ENCODE measurements at places on chromosomes 16 and 17.

- DNase-seq, result no peak
These were observed 5.8 kb downstream of the PDK2 start for GRCh38 chr17:50100921-50101345.

DNA sequence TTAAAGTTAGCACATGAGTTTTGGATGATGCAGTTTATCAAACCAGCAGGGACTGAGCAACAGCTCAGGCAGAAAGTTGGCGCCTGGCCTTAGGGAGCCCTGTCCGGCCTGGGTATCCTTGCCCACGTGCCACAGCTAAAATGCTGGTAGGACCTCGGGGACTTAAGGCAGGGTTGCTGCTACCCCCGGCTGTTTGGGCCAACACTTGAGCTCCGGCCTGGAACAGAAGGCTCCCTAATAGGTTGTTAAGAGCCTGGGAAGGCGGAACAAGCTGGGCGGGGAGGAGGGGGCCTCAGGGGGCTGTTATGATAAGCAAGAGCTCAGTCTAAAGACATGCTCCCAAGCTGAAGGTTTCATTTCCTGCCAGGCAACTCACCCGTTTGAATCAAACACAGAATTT, 39.7 kb downstream of the CUEDC1 start:
- DNase-seq, result no peak

DNA sequence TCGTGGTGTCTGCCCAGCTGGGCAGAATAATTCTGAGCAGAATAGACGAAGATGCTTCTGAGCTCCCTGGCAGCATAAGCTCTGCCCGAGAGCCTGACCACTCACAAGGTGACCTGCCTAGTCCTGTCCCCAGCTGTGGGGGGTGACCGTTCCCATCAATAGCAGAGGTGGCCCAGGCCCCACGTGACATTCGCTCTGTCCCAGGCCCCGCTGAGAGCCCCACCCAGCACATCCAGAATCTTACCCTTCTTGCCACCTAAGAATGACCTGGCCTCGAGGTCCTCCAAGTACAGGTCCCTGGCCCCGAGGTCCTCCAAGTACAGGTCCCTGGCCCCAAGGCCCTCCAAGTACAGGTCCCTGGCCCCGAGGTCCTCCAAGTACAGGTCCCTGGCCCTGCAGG, 695 bp upstream of the TMEM204 start:
- no peak for DNase-seq

DNA sequence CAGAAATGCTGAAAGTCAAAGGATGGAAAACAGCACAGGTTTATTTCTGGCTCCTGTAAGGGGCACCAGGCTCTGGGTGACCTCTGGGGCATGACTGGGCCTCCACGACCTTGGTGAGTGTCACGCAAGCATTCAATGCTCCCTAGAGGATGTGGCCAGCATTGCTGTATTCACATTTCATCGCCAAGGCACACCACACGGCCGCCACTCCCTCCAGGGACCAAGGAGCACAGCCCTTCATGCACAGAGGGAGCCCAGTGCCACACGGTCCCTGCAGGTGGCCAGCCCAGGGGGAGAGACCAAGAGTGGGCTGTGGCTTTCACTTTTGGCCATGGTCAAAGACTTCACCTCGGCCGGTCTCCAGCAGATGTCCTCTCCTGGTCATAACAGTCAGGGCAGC, 137.4 kb upstream of the TNRC6C start:
- DNase-seq, result no peak

DNA sequence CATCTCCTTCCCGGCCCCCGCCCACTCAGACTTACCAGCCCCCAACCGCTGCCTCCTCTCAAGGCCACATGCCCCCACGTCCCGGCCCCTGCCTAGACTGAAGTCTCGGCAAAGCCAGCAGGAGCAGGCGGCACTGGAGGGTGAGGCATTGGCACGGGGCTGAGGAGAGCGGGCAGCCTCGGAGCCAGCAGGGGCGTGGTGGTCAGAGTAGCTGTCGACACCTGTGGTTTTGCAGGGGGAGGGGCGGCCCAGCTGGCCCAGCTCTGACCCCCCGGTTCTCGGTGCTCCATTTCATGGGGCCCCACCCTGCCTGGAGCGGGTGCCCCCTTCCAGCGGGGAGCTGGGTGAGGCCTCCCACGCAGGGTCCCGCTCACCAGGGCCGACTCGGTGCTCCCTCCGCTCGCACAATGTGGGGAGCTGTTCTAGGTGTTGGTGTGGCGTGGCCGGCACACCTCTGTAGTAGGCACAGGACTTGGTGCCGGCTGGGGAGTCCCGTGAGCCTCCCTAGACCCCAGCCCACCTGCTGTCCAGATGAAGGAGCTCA, 4.7 kb downstream of the CDH15 start:
- DNase-seq, result no peak

- DNase-seq, result no peak
These were observed 20.9 kb downstream of the HSD11B2 start for GRCh38 chr16:67451704-67452435.

DNA sequence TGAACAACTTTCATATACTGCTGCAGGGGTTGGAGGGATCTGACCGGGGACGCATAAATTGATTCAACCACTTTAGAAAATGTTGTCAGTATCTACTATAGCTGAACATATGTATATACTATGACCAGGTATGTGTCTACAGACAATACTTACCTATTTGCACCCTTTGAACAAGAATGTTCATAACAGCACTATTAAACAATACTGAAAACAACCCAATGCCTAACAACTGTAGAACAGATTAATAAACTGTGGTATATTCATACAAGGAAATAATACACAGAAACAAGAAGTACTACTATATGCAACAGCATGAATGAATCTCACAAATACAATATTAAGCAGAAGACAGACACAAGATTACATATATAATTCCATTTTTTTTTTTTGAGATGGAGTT, 10.5 kb downstream of the BRIP1 start:
- no peak for DNase-seq

DNA sequence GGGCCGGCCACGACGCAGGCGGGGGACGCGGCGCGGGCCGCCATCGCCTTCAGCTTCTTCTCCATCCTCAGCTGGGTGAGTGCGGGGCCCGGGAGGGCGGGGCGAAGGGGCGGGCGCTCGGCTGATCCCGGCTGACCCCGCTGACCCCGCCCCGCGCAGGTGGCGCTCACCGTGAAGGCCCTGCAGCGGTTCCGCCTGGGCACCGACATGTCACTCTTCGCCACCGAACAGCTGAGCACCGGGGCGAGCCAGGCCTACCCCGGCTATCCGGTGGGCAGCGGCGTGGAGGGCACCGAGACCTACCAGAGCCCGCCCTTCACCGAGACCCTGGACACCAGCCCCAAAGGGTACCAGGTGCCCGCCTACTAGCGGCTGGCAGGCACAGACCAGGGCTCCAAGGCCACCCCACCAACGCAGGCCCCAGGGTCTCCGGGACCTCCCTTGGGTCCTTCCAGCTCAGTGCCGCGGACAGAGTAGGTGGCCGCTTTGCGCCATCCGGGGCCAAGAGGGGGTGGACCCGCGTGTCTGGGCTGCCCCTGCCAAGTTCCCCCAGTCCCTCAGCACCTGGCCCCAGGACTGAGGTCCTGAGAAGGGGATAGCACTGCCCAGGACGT, 3.0 kb downstream of the SYNGR3 start:
- DNase-seq, result no peak

DNA sequence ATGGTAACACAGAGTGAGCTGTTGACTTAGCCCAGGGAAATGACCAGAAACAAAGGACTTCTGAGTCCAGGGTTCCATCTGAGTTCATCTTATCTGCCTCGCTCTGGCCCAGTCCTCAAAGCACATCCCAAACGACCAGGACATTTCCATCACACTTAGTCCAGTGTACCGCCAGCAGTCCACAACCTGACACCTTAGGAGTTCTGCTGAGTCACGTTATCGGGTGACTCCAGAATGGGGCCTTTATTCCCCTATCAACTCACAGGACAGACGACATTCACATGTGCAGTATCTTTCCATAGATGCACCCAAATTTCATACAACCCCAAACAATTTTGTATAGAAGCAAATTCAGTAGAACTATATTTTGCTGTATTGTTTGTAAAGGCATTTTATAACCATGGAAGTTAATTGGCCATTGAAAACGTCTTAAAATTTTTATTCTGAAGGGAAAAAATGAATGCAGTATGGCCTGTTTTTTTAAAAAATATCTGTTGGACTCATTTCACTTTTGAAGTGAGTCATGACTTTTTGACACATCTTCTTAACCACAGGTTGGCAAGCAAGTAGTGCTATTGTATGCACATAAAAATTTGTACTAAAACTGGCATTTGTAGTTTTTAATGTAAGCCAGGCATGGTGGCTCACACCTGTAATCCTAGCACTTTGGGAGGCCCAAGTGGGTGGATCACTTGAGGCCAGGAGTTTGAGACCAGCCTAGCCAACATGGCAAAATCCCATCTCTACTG, 46.3 kb downstream of the ZNF18 start:
- no peak for DNase-seq

- no peak for DNase-seq
These were observed 78.8 kb downstream of the WIPI1 start for GRCh38 chr17:68378268-68379176.

DNA sequence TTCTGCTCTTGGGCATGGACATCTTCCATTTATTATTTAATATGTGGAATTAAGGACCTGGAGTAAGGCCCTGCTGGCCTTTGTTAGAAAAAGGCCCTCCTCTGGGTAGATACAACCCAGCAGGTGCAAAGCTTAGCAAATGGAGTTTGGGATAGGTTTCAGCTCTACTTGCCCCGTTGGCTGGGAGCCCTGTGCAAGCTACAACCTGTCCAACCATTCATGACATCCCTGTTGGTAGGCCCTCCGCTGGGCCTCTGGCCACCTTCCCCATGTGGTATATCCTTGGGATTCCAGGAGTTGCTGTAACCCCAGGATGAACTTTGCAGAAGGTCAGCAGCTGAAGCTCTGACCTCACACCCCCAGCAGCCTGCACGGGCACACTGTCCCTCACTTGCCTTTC, 6.4 kb downstream of the NGFR start:
- no peak for DNase-seq

GRCh38 chr17:49316258-49316570, 45.8 kb downstream of the ZNF652 start:
- DNase-seq, result no peak

DNA sequence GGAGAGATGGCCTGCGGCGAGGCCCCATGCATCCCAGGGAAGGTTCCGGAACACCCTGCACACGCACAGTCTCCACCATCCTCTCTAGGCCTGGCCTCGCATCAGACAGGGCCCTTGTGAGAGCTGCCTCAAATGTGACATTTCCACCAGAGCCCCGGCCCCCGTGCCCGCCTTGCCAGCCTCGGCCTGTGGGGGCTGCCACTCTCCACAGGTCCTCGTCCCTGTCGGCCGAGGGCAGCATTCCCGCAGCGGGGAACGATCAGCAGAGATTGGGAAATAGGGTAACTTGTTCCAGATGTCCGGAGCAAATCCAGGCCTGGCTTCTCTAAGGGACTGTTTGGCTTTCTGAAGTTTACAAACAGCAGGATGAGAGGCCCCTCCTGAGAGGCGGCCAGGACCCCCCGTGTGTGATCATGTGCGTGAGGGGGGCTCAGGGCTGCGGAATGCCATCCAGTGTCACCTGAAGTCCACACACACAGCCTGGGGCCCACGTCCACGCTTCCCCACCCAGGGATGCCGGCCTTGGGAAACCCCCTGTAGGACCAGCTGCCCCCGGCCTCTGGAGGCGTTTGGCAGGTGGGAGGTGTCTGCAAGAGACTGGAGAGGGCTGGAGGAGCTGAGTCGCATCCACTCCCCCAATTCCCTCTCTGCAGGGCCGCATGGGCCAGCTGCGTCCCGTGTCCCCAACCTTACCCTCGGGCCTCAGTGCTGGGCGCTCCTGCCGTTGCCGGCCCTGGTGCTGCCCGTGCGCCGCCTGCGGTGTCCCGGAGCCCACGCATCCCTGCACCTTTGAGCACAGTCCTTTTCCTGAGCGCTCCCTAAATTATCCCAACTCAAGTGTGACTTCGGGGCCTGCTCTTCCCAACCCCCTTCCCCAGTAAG, 70.4 kb downstream of the ZDHHC7 start:
- DNase-seq, result no peak

GRCh38 chr16:70460737-70461261, 6.4 kb downstream of the FCSK start:
- no peak for DNase-seq

DNA sequence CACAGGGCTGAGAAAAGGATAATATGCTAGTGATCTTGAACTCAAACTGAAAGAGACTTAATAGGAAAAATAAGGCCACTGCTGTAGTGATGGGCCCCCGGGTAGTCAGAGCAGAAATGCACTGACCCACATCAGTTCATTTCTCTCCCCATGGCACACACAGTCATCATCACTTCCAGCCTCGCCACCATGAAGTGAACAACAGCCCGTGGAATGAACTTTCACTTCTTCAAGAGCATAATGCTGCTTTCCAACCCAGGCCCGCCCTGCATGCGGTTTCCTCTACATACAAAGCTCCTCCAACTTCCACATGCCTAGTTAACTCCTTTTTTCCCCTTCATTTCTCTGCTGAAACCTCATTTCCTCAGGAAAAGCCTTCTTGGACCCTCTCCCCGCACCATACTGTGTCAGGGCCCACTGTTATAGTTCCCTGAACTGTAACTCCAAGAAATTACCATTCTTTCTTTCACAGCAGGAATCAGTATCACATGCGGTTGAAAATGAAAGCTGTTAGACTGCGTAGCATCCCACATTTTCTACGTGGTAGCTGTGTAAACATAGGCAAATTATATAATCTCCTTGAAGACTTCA, 65.8 kb upstream of the SMIM36 start:
- DNase-seq, result peak; percentile 54

GRCh38 chr16:49693445-49693844, 162.5 kb downstream of the ZNF423 start:
- no peak for DNase-seq

GRCh38 chr16:75197522-75198134, 9.3 kb downstream of the CTRB2 start:
- DNase-seq, result no peak

GRCh38 chr17:64638552-64639203, 23.4 kb downstream of the SMURF2 start:
- DNase-seq, result no peak

- DNase-seq, result peak; percentile 71
These were observed 140.5 kb downstream of the SEC14L1 start for GRCh38 chr17:77281122-77281903.

GRCh38 chr16:24689128-24689527, 40.3 kb upstream of the TNRC6A start:
- no peak for DNase-seq

DNA sequence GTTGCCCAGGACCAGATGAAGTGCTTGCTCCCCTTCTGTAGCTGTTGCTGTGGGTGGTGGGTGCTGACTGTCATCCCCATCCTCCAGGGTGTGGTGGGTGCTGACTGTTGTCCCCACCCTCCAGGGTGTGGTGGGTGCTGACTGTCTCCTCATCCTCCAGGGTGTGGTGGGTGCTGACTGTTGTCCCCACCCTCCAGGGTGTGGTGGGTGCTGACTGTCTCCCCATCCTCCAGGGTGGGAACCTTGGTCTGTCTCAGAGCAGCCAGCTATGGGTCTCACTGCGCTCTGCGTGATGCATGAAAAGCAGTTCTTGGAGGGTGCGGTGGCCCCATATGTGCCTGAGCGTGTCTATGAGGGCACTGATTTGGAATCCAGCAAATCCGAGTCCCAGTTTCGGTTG, 163.8 kb downstream of the RPTOR start:
- no peak for DNase-seq

GRCh38 chr17:77831474-77832179, 126.9 kb upstream of the TNRC6C start:
- DNase-seq, result no peak

GRCh38 chr17:75109046-75109406, 743 bp upstream of the ARMC7 start:
- no peak for DNase-seq

- no peak for DNase-seq
These were observed 276.2 kb upstream of the IRX5 start for GRCh38 chr16:54654429-54654828.

GRCh38 chr16:25078386-25078978, 33.1 kb upstream of the LCMT1 start:
- DNase-seq, result no peak

GRCh38 chr16:4435337-4436067, 9.8 kb downstream of the DNAJA3 start:
- no peak for DNase-seq

Measured in CD4-positive, alpha-beta memory T cell (primary cell).